ENCODE measurements at places on chromosomes 7 and 10.

DNA sequence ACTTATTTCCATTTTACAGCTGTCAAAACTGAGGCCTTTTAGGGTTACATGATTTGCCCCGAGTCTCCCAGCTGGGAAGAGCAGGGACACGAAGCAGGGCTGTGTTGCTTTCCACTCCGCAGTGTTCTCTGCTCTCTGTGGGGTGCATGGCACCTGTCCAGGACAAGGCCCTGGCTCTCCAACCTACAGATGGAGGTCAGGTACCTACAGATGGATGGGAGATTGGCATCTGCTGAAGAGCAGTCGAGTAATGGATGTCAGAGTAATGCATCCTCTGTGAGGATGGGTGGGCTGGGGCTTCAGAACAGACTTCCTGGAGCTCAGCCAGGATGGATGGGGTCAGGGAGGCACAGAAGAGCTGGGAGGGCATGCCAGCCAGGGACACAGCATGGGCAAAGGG, 85.0 kb downstream of the EMX2 start:
- DNase-seq, result no peak

- DNase-seq, result no peak
Measured at GRCh38 chr7:47684728-47685127, 102.8 kb upstream of the TNS3 start.

DNA sequence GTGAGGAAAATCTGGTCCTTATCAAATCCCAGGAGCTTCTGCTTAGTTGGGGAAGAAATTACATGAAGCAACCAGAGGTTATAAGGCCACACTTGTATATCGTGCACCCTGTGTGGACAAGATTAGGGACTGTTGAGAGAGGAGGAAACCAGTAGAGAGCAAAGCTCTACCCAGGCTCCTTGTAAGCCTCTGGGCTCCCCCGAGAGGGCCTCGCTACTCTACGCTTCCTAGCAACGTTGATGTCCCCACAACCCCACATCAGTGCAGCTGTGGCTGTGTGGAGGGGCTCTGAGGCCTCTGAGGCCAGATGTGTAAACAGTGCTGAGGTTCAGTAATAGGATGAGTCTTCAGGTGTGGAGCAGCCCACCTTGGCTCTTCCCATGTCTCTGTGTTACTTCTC, 16.0 kb downstream of the HIF1AN start:
- no peak for DNase-seq

- no peak for DNase-seq
Measured at GRCh38 chr10:97138174-97138573, 47.6 kb downstream of the SLIT1 start.

- no peak for DNase-seq
Measured at GRCh38 chr10:22427101-22427500, 81.8 kb downstream of the SPAG6 start.

- DNase-seq, result no peak
Measured at GRCh38 chr10:69641261-69641980, 11.4 kb downstream of the FAM241B start.

GRCh38 chr10:24891823-24892222, 60.6 kb downstream of the PRTFDC1 start:
- no peak for DNase-seq

DNA sequence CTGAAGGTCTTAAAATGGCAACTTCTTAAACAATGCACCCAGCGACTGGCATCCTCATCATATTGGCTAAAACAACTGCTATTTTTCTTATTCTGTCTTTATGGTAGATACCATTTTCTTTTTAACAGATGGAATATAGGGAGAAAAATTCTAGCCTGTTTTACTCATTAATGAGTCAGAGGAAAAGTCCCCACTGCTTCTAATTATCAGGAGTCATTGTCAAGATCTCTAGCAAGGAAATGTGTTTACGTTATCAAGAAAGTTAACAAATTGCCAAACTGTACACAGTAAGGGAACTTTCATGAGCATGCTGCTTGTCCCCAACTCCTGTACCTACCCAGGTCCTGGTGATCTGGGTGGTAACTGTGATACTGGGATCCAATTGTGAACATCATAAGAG, 117.7 kb upstream of the KIAA1217 start:
- DNase-seq, result no peak

DNA sequence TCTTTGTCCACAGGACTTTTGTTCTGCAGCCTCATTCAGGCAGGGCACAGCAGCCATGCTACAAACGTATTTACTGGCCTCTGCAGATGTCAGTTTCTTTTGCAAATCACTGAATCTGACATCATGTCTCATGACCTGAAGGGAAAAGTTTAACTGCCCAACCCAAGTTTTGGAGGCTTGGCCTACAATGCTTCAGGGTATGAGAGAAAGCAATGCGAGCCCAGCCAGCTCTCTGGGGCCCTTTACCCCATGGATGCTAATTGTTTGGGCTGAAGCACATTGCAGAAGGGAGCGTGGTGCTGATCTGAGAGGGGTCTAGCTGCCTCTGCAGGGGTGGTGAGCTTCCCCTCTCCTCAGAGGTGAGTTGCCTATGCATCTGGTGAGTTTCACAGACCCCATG, 179.9 kb upstream of the CXCL12 start:
- no peak for DNase-seq

DNA sequence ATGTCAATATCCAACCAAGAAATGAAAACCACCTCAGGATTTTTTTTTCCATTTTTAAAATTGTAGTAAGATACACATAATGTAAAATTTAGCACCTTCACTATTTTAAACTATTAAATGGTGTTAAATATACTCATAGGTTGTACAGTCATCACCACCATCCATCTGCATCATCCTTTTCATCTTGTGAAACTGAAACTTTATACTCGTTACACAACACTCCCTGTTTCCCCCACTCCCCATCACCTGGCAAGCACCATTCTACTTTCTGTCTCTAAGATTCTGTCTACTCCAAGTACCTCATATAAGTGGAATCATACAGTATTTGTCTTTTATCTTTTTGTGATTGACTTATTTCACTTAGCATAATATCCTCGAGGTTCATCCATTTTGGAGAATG, 335.2 kb upstream of the NPSR1 start:
- DNase-seq, result no peak

DNA sequence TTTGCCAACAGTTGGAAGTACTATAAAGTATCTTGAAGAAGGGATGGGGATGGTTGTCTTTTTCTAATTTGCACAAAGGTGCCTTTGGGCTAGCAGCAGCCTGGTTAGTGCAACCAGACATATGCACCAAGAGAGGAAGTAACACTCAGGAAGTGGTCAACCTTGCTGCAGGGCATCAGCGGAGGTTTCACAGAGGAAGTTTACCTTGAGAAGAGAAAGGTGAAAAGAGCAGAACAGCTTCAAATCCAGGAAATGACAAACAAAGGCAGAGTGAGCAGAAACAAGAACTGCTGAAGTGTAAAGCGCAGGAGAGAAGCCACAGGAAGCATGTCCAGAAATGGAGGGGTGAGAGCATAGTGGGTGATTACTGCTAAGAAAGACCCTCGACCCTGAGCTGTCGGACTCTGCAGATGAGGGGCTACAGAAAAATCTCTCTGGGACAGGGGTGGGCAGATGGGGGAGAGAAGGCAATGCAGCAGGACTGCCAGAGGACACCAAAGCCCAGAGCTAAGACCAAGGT, 66.9 kb downstream of the STK17A start:
- peak; percentile 47 for DNase-seq

DNA sequence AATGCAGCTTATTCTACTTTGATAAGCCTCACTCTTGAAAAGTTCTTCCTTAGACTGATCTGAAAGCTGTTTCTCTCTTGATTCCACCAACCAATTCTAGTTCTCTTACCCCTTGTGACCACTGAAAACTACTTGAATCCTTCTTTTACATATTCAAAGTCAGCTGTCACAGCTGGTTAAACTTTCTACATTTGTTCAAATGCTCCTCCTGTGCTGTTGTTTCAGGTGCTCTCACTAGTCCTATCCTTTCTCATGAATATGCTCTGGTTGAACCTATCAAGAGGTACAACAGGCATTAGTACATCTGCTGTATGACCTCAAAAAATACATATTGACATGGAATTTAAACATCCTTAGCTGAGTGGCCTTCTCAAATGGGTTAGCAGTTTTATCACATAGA, 91.5 kb downstream of the MYO3A start:
- DNase-seq, result no peak

GRCh38 chr7:150307129-150307528, 16.0 kb upstream of the LRRC61 start:
- DNase-seq, result no peak

DNA sequence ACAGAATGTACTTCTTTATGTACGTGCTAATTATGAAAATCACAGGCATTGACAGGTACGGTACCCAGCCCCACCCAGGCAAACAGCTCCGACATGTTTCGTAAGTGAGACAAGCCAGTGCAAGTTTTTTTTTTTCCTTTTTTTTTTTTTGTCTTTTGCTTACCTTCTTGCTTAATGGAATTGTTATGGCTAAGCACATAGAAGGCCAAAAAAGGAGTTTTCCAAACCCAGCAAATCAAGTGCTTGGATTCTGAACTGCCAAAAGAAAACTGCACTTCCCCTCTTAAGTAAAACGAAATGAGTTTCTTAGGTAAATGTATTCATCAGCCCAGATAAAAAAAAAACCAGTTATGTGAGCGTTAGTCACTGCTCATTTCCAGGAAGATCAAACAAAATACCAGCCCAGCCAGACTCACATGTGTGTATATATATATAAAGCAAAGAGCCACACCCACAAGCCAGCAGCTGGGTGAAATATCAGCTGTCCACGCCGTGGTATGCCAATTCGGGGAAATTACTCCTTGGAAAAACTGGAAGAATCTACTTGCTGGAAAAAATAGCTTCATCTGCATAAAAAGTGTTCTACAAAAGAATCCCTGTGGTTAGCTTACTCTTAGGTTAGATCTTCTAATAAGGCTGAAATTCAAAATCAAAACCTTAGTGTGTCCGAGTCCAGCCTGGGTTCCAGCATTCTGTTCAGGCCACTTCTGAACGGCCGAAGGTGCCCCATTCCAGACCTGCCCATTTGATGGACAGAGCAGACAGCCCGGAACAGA, 8.0 kb downstream of the KLF6 start:
- no peak for DNase-seq

GRCh38 chr7:28855538-28856217, 102.5 kb downstream of the TRIL start:
- DNase-seq, result no peak

DNA sequence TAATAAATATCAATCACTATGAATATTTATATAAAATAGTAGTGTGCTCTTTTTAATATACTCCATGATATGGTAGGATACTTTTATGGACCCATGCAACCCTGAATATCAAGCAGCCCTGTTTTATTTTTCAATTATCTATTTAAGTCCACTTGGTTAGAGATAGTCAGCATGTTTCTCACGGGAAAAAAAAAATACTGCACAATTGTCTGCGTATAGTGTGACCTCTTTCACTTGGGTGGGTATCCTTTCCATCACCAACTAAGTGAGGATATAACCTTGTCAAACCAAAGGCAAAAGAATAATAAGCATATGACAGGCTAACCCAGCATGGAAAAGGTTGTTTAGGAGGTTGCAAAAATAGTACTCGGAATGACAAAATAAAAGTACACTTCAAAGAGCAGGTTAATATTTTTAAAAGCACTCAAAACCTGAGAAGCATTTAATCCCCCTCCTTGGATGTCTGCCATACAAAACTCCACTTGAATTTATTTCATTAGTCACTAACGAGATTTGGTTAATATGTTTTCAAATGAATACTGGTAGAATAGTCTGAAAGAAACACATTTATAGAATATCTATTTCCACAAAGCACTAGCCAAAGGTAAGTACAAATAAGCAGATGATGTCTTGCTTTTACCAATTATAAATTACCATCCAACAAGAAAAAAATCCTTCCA, 76.5 kb downstream of the IMMP2L start:
- no peak for DNase-seq

DNA sequence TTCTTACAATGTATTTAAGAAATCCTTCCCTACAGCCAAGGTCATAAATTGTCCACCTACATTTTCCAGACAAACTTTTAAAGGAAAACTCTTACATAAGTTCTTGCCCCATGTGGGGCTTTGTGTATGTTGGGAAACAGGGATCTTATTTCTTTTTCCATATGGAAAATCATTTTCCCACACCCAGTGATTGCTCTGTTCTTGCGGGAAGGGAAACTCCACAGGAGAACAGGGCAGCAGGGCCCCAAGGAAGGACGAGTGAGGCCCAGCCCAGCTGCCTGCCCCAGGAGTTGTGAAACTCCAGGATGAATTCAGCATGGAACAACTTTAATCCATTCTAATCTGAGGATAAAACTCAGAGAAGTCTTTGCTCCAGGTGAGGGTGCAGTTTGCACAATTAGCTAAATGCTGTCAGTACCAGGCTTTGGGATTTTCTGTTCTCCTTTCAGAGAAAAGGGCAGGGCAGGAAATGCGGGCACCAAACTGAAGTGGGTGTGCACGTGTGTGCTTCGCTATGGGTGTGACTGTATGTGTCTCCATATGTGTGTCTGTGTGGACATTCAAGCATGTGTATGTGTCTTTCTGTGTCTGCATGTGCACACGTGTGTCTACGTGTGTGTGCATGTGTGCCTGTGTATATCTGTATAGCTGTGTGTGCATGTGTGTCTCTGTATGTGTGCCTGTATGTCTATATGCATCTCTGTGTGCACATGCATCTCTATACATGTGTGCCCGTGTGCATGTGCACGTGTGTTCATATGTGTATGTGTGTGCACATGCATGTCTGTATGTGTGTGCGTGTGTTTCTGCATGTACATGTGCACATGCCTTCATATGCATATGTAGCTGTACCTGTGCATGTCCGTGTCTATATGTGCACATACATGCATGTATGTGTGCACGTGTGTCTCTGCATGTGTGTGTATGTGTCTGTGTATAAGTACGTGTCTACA, 102.0 kb upstream of the FAM20C start:
- no peak for DNase-seq

DNA sequence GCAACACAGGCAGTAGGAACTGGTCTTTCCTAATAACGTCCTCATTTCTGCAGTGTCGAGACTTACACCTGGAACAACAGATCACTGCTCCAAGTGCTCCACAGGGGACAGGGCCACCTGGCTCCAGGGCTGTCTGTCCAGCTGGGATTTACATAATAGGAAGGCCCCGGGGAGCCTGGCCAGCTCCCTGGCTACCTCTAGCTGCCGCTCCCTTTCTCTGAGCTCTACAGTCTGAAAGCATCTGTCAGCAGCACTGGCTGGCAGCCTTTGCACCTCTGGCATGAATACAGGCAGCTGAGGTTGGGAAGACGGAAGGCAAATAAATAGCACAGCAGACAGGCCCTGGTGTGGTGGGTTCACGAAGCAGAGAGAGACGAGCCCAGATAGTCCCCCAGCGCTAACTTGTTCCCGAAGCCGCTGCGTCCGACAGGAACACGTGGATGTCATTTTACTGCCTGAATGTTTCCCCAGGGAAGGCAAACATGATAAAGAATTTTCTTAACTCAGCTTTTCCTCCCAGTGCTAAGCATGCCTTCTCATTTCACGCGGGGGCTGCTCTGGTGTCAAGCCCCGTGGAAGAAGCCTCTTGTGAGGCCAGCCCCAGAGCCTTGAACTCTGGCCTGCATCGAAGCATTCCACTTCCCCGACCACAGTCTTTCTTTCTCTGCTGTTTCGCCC, 105.4 kb downstream of the ITIH5 start:
- DNase-seq, result no peak

GRCh38 chr7:28361551-28361950, 50.8 kb upstream of the CREB5 start:
- no peak for DNase-seq

GRCh38 chr7:46775776-46776175, 806.1 kb downstream of the TNS3 start:
- no peak for DNase-seq

Data from stimulated activated CD8-positive, alpha-beta memory T cell treated with anti-CD3 and anti-CD28 coated beads, Interleukin-12 subunit alpha, Interleukin-12 subunit beta, amount 100 ng/mL, for 1 hour (primary cell).